Astrocyte of the spinal cord (primary cell): ENCODE measurements at places on chromosomes 7 and 10.
A peak's percentile ranks its signal among the peaks of the same experiment; 100 is the strongest.

DNA sequence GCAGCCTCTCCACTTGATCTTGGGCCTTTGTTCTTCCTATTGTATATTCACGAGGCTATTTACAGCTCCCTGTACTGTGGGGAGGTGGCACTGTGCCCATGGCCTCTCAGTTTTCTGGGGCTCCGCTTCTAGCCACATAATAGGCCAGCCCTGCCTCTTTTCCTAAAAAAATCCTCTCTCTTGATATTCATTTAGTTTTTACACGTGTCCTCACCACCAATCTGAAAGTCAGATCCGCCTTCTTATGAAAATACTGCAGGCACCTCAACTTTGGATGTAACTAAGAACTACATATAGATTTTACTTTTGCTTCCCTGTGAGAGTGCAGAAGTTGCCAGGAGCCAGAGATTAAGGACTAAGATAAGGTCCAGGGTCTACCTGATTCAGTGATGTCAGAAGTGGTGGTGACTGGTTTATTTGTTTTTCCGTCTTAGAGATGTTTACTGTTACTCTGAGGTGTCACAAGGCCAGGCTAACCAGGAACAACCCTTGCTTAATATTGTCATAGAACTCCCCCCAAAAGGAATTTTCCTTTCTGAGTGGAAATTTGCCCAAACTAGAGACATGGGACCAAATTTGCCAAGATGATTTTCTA, 7.8 kb downstream of the BAMBI start:
- DNase-seq = no peak

DNA sequence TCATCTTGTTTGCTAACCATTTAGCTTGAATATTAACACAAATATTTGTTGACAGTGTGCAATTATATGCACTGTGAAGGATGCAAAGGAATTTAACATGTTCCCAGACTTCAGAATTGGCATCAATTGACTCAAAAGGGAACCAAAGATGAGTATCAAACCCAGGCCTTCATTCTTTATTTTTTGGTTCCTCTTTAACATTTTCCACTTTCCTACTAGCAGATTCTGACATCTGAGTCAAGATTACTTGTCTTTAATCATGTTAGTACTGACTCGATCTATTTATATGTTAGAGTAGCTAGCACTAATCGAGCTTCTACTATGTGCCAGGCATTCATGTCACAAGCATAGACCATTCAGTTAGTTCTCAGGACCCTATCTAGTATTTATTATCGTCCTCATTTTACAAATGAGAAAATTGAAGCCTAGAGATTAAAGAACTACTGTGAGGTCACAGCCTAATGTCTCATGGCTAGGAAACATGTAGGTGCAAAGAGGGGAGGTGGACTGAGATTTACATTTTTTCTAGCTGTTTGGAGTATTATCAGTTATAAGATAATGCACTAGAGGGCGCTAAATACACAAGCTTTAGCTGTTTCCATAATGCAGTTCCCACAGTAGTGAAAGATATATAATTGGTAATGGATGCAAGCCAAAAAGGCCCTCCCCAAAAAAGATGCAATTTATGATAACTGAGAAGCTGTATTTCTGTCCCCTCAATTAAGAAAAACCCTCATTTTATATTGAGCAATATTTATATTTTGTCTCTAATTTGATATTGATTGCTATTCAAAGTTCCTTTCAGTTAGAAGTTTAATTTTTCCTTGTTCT, 32.9 kb upstream of the KMT2E start:
- DNase-seq = peak; percentile 69

- DNase-seq = peak; percentile 49
Observed at GRCh38 chr10:30088178-30088577, 28.8 kb upstream of the JCAD start.

- no peak for DNase-seq
Observed at GRCh38 chr10:124217906-124218804, 124.8 kb upstream of the CHST15 start.

GRCh38 chr10:44769450-44769849, 141.7 kb upstream of the TMEM72 start:
- DNase-seq = no peak

- DNase-seq = no peak
Observed at GRCh38 chr10:368579-369220, 233.4 kb downstream of the ZMYND11 start.

GRCh38 chr7:139588632-139589031, 65.1 kb downstream of the CLEC2L start:
- peak; percentile 41 for DNase-seq

GRCh38 chr10:100828738-100829096, 83.3 kb downstream of the PAX2 start:
- no peak for DNase-seq

GRCh38 chr10:51743146-51743545, 43.8 kb upstream of the CSTF2T start:
- no peak for DNase-seq

DNA sequence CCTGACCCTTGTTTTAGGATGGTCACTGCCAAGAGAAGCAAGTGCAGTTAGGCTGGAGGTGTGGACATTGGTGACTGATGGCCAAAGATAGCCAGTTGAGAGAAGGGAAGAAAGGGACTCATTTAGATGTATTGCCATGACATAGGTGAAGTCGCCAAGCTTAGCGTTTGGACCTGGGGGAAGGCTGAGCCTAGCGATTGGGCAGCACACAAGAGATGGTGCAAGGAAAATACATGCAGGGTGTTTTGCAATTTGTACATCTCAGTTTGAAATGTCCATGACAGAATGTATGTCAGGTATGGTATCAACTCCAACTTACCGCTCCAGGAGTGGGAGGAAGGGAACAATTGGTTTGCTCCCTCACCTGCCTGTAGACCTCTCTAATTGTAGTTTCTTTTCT, 134.3 kb downstream of the MAPK8 start:
- DNase-seq = no peak

GRCh38 chr10:100489396-100489795, 26.6 kb downstream of the WNT8B start:
- no peak for DNase-seq

DNA sequence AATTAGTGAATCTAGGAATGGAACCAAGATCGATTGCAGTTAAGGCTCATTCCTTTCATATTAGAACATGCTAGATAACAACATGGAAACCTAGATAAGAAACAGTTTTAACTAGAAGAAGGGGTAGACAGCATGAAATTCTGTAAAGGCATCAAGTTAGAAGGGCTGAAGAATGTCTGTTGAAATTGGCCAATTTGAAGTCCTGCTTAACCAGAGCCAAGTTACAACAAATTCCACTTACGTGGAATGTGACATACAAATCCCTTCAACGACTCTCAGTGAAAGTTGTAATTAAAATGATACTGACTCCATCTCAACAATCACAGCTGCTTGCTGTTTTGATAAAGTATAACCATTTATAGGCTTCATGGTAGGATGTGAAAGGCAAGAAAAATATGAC, 1065.7 kb downstream of the DNAJB9 start:
- DNase-seq = no peak

- no peak for DNase-seq
Observed at GRCh38 chr10:7444551-7445121, 33.8 kb upstream of the SFMBT2 start.

- DNase-seq = no peak
Observed at GRCh38 chr7:134457210-134457609, 1.7 kb downstream of the AKR1B1 start.

DNA sequence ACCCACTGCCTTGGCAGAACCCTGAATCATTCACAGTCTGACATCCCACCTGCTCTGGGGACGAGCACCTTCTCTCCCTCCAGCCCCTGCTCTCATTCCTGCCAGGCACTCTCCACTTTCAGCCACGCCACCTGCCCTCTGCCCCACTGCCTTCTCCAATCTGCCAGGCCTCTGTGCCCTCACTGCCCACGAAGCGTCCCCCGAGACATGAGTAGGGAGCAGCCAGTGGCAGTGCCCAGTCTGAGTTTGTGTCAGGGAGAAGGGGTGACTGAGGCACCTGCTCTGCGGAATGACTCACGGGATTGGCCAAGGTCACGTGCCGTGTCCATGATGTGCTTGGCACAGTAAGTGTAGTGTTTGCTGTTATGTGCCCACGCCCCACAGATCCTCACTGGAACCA, 215.2 kb upstream of the PPP2R2D start:
- DNase-seq = no peak

DNA sequence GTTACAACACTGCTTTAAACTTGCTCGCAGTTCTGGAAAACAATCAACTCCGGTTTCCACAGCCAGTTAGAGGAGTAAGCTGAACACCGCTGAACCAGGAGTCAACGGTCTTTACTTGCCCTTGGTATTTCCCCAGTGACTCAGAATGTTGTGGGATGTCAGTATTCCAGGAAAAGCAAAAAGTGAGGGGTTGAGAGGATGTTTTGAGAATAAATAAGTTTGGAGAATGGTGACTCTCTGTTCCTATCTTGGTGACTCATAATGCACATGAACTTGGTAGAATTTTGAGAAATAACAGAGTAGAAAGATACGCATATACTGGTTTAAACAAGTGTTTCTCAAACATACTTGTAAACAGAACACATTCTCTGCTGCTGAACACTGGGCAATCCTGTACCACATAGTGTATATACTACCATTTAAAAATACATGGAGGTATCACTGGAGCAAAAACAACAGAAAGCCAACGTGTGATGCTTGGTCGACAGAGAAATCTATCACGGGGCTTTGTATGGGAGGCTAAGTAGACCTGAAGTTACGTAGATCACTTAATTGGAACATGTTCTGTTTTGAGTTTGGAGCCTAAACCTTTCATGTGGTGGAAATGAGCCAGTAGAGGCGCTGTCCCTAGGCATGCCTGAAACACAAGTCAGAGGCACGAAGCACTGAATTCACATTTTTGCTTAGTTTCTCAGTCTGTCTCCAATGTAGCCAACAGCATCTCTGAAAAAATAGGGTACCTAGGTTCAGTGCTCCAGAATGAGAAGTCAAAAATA, 534.3 kb downstream of the PARD3 start:
- DNase-seq = peak; percentile 98

GRCh38 chr7:102432442-102433218, 745 bp upstream of the ORAI2 start:
- no peak for DNase-seq

GRCh38 chr7:12300415-12300814, 89.3 kb downstream of the TMEM106B start:
- no peak for DNase-seq

DNA sequence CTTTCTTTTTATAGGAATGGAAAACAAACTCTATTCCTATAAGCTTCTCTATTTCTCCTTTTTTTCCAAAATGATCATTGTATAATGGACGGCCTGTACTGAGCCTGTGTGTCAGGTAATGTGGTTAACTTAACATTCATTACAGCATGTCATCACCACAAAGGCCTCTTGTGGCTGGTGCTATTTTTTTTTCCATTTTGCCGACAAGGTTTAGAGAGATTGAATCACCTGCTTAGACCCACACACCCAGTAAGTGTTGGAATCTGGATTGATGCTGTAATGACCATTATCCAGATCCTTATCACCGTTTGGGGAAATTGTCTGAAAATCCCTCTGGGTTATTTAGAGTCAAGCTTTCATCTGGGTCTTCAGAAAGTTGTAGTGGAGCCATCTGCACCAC, 18.5 kb downstream of the AKR1B15 start:
- DNase-seq = no peak

DNA sequence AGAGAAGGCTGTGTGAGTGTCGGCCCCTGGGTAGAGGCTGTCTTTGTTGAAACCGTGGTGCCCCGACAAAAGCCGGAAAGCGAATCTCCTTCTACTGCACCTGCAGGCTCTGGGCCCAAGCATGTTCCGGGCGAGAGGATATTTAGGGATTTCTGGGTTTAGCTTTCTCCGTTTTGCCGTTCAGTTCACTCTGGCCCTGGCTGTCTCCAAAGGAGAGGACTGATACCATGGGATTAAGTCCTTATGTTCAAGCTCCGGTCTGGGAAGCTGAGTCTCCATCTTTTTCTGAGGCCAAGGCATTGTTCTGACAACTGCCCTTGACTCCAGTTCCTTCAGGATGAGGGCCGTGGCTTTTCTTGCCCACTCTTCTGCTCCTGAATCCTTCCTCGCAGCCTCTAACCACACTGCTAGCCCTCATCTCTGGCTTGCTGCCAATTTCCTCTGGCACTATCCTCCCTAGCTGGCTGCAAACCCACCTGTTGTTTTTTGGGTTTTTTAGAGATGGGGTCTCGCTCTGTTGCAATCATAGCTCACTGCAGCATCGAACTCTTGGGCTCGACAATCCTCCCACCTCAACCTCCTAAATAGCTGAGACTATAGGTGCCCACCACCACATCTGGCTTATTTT, 206.8 kb downstream of the SKIDA1 start:
- no peak for DNase-seq

- DNase-seq = no peak
Observed at GRCh38 chr10:133306097-133306476, 2.6 kb downstream of the TUBGCP2 start.

GRCh38 chr10:92997620-92998019, 63.0 kb upstream of the CYP26C1 start:
- DNase-seq = no peak

GRCh38 chr10:35511647-35512046, 93.5 kb upstream of the GJD4 start:
- DNase-seq = no peak

GRCh38 chr7:131653418-131654248, 97.2 kb upstream of the PODXL start:
- no peak for DNase-seq

DNA sequence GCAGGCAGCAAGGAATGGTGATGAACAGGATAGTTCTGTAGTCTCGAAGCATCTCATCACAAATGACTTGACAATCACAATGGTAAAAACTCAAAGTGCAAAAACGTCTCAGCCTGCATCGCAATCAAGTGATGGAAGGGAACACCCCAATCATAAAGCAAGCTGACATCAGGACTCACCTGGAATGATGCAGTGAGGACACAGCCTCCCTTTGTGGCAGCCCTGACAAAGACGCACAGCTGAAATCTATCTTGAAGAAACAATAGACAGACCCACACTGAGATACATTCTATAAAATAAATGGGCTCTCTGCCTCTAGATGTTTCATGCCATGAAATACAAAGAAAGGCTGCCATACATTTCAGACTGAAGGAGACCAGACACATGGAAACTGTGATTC, 748.0 kb upstream of the IGFBP3 start:
- no peak for DNase-seq

DNA sequence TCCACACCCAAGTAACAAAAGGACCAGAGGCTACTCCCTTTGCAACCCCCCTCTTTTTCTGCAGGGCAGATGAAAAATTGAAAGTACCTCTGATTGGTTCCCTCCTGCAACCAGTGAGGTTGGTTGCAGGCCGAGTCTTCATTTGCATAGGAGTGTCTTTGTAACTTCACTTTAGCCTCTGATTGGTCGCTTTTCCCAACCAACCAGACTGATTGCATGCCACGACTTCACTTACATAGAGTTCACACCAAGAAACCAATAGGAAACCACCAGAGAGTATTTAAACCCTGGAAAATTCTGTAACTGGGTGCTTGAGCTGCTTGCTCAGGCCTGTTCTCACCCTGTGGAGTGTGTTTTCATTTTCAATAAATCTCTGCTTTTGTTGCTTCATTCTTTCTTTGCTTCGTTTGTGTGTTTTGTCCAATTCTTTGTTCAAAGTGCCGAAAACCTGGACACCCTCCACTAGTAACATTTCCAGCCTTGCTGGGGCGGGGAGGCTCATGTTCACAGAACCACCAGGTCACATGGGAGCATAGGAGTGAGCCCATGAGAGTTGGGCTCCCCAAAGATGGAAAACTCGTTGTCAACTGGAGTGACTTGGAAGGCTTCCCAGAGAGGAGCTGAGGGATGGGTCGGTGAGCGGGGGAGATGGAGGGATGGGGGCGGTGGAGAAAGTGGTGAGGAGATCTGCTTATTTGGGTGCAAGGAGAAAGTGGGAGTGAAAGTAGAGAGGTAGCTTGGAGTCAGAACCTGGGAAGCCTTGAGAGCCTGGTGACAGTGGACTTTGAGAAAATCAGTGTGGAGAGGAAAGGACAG, 223.6 kb downstream of the GFRA1 start:
- no peak for DNase-seq
